ENCODE measurements at places on chromosomes 12 and 14.

- no peak for DNase-seq
Measured at GRCh38 chr14:49679271-49679670, 8.7 kb downstream of the POLE2 start.

DNA sequence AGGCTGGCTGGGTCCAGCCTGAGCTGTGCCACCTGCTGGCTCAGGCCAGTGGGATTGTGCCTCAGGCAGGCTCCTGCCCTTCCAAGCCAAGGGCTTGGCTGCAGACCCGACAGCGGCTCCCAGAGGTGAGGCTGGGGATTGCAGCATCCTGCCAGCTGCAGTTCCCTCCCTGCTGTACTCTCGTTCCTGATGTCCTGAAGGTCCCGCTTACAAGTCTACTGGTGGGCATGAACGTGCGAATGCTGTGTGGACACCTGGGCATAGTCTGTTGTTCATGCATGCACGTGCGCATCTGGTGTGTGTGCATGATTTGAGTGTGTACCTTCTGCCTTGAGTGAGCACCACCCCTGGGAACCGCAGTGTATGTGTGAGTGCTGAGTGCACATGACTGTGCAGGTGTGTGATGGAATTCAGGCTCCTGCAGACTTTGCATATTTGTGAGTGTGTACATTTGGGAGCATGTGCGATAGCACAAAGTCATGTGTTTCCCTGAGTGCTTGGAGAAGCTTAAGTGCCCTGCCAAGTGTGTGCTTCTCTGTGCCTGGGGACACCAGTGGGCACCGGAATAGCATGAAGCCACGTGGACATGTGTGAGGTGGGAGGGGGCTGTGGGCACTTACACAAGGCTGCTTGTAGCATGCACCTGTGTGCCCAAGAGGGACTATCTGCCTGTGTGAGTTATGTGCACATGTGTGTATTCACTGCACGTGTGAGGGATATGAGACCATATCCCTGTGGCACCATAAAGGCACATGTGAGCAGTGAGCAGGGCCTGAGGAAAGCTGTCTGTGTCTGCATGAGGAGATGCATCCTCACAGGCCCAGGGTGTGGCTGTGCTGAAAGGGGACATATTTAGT lies 19.3 kb upstream of the KRT7 start:
- DNase-seq = peak; percentile 30

GRCh38 chr12:47868041-47868440 lies 36.8 kb downstream of the VDR start:
- no peak for DNase-seq

DNA sequence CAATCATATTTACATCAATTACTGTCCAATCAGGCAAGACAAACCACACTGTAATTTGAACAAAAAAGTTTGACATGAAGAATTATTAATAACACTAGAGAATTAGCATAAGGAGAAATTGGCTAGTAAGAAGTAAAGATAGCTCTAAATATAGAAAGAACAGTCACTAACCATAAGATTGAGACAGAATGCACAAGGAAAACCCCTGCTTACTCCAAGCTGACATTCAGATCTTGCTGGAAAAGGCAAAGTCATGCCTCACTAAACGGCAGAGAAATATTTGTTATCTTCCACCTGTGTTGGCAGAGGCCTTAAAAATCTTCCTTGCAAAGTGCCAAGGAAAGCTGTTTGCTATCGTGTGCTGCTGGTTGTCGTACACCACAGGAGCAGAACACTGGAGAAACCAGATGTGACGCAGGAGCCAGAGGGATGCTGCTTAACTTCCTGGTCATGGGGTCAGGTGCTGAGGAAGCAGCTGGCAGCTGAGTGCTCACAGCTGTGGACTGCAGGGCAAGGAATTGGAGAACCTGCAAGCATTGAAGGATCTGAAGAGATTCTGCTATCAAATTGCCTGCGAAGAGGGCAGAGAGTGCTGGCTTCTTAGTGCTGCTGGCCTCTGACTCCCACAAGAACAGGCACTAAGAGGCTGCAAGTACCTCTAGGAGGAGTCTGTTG lies 1323.3 kb downstream of the LRFN5 start:
- no peak for DNase-seq

DNA sequence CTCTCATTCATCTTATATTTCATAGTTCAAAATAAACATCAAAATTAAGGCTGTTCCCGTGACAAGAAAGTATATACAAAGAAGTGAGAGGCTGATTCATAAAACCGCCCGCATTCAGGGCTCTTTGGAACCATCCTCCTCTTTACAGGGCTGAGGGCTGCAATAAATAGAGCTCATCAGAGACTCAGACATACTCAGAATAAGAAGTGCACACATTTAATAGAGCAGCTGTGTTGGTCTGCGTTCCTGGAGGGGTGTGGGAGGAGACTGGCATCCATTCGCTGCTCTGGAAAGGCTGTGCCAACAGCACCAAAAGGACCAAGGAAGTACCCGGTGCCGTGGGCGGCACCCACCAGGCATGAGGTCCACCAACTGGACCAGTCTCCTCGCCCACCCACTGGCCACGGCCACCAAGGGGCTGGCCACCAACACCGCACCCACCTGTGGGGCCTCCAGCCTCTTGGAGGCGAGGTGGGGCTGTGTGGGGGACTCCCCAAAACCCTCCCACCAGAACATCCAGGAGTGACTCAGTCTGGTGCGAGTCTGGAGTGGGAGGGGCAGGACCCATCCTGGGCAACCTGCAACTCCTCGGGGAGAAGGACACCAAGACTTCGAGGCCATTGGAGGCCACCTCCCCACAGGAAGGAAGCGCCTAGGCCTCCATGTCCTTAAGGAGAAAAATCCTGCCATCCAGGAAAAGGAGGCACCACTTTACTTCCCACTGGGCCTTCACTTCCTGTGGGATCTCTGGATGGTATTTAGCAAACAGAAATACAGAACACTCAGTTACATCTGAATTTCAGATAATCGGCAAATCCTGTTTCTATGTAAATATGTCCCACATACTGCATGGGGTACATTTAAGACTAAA lies 32.7 kb downstream of the VCPKMT start:
- no peak for DNase-seq

DNA sequence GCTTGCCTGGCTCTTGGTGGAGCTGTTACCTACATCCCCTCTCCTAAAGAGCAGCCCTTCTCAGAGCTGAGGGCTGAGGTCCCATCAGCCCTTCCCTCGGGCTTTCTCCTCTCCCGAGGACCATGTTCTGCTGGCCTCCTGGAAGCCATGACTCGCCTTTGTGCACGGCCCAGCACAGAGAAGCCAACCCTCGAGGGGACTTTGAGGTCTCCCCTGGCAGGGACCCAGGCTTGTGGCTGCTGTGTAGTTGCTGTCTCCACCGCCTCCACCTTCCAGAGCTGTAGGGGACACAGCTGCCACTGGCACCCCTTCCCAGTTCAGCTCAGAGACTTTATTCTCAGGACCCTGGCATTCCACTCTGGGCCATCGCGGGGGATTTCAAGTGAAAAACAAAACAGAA lies 22.9 kb upstream of the CCND2 start:
- DNase-seq = no peak

DNA sequence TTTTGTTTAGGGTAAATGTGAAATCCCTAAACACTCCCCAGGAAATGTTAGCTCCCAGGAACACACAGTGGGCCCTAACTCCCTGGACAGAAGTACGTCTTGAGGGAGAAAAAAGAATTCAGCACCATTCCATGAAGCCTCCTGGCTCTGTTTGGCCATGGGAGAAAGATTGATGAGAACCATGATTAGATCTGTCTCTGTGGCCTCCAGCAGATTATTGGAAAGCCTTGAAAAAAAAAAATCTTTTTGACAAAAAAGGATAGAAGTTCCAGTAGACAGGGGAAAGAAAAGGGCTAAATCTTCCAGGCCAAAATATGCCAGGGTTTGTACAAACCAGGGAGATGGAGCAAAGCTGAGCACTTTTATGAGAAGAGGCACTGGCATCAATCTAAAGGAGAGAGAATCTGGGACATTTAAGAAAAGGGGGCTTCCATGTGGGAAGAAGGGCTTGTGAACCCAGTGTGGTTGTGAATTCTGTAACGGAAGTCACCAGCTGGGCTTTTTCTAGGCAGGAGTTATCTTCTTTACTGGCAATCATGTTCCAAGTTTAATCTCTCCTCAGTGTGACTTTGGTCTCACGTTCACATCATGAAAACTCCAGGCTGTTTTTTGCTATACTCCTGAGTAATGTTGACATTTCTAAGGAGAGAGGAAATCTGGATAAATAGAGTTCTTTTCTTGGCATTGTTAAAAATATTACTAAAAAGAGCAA lies 426.7 kb downstream of the RAD51B start:
- DNase-seq = no peak

DNA sequence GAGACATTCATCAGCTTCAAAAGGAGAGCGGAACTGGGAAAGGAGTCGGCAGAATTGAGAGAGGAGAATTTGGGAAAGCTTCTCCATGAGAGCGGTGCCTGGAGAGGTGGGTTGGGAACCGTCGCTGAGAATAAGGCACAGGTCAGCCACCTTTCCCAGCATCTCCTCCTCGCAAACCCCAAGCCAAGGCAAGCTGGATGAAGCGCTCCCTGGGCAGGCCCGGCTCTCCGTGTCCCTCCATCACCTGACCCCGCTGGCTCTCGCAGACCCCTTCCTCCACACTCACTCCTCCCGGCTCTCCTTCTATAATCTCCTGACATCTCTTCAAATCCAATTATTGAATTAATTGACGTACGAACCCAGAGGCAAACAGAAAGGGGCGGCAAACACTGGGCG lies 18.9 kb upstream of the ATP5MC2 start:
- no peak for DNase-seq

- DNase-seq = no peak
Measured at GRCh38 chr14:51211149-51211548, 28.9 kb upstream of the TMX1 start.

- no peak for DNase-seq
Measured at GRCh38 chr12:123067654-123068053, 83.2 kb downstream of the PITPNM2 start.

- no peak for DNase-seq
Measured at GRCh38 chr12:59823567-59823966, 227.7 kb downstream of the SLC16A7 start.

- DNase-seq = no peak
Measured at GRCh38 chr12:108822497-108823205, 34.7 kb downstream of the SSH1 start.

DNA sequence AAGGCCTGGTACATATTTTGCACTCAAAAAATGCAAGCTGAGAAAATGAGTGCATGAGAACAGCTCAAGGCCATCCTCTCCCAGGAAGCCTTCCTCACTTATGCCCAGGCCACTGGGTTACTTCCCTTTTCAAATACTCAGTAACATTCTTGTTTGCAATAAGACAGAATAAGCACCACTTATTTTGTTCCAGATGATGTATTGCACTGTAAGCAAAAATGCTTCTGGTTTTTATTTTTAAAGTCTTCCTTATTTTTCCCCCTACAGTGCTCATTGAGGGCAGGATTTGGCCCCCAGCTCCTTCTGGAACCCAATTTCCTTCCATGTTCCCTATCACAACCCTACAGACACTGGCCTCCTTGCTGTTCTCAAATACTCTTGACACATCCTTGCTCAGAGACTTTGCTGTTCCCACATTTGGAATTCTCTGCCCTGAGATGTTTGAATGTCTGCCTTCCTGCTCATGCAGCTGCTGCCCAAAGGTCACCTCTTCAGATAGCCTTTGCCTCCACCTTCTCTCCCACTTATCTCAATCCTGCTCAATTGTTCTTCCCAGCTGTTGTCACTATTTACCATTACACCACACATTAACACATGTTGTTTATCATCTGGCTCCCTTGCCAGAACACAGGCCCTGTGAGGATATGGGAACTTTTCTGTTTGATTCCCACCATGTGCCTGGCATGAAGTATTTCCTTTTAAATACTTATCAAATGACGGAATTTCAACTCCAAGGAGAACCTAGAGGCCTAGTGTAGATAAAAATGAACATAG lies 49.9 kb downstream of the IFNG start:
- DNase-seq = no peak

GRCh38 chr14:100159094-100159864 lies at the start of gene DEGS2:
Gene DEGS2 (minus strand): TSS chr14:100159645. CDS start chr14:100159587, 58 bp downstream.
- peak; percentile 48 for DNase-seq

DNA sequence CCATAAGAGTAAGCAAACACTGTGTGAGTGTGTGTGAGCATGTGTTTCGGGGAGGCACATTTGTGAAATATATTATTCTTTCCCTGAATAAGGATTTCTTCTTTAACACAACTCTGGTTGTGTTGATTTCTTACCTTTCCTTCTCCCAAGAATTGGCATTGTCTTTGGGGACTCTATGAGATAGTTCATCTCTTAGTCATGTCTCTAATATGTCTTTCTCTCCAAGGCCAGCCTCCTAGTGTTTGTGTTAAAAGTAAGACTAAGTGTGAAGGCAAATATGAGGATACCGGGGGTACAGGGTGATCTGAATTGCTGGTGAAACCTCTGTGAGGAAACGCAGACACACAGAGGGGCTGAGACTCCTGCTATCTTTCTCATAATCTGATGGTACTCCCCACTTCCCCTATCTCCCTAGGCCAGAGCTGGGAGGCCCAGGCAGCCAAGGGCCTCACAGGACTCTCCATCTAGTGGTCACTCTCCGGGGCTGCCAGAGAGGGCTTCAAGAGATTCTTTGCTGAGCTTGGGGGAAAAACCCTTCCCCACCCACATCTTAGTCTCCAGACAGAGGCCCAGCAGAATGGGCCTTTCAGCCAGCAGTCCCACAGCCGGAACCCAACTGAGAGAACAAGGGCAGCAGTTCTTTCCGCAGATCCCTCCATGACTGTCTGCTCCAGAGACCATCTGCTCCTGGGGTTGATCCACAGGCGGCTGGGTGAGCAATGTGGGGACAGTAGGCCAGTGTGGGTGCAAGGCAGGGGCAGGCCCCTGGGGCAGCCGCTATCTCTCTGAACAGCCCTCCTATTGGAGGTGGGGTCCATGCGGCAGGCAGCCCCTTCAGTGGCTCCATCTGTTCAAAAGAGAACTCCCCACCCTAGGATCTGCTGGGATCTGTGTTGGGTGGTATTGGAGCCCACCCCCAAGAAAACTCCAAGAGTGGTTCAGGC lies 5.8 kb upstream of the HOXC12 start:
- DNase-seq = no peak

- no peak for DNase-seq
Measured at GRCh38 chr14:55717621-55718020, 137.6 kb downstream of the KTN1 start.

GRCh38 chr14:21440859-21441258 lies 15.1 kb downstream of the CHD8 start:
- DNase-seq = no peak

DNA sequence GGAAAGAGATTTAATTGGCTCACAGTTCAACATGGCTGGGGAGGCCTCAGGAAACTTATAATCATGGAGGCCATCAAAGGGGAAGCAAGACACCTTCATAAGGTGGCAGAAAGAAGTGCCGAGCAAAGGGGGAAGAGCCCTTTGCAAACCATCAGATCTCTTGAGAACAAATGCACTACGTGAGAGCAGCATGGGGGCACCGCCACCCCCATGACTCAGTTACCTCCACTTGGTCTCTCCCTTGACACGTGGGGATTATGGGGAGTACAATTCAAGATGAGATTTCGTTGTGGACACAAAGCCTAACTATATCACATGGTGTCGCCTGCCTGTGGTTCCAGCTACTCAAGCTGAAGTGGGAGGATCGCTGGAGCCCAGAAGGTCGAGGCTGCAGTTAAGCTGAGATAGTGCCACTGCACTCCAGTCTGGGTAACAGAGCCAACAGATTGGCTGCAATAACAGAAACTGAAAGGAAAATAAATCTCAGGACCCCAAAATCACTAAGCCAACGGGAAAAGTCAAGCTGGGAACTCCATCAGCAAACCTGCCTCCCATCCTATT lies 10.0 kb upstream of the CDCA4 start:
- DNase-seq = no peak

- no peak for DNase-seq
Measured at GRCh38 chr12:41972598-41972997, 172.1 kb downstream of the GXYLT1 start.

Data from CD4-positive, alpha-beta memory T cell (primary cell).